ENCODE measurements at places on chromosomes 3 and 15.

DNA sequence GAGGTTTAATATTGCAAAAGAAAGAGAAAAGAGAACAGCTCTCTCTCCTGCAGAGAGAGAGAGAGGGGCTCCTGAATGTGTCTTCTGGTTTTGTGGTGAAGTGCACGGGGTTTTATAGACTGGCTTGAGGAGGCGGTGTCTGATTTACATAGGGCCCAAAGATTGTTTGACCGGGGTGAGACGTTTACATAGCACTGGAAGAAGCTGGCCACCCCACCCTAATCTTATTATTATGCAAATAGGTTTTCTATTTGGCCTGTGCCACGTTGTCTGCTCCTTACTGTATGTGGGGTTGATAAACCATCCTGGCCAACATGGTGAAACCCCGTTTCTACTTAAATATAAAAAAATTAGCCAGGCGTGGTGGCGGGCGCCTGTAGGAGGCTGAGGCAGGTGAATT lies 268.6 kb downstream of the SV2B start:
- no peak for DNase-seq

GRCh38 chr3:100299016-100299415 lies 35.5 kb upstream of the NIT2 start:
- no peak for DNase-seq

GRCh38 chr3:122961146-122961545 lies 66.4 kb downstream of the SEMA5B start:
- DNase-seq: no peak

GRCh38 chr3:68973639-68974038 lies 39.8 kb downstream of the EOGT start:
- no peak for DNase-seq

GRCh38 chr15:75578173-75578947 lies 755 bp downstream of the PTPN9 start:
- DNase-seq: no peak

DNA sequence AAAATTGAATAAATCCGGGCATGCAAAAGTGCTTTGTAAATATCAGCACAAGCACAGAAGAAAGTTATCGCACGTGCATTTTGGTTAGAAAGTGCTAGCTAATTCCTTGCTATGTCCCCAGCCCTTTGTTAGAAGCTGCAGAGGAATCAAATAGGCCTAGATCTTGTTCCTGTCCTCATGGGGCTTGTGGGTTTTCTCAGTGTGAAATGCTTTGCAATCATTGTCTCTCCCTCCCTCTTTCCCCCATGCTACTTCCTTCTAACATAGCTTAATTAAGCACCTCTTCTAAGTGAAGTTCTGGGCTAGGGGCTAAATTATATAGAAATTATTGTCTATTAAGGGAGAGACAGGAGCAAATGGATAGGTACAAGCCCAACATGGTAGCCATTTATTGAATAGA lies 271.7 kb downstream of the RPLP1 start:
- no peak for DNase-seq

DNA sequence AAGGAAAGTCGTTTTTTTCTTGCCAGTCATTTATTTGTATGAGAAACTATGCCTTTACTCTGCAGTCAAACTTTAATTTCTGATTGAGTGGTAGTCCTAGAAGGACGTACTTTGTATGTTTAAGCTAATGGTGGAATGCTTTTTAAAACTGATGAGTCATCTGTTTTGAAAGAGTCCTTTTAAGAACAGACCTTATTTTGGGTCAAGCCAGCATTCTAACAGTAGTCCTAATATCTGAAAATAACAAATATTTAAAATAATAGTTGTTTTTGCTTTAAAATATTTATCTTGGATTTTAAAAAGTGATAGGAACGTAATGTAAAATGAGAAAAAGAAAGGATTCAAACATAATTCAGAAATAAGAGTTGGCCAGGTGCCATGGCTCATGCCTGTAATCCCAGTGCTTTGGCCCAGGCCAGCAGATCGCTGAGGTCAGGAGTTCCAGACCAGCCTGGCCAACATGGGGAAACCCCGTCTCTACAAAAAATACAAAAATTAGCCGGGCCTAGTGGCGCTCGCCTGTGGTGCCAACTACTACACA lies 1.3 kb upstream of the LRRC58 start:
- no peak for DNase-seq

- no peak for DNase-seq
Observed at GRCh38 chr15:39365873-39366272, 215.0 kb upstream of the THBS1 start.

All from NCI-H2081 (cell line).